ENCODE measurements at places on chromosomes 11 and 22.

DNA sequence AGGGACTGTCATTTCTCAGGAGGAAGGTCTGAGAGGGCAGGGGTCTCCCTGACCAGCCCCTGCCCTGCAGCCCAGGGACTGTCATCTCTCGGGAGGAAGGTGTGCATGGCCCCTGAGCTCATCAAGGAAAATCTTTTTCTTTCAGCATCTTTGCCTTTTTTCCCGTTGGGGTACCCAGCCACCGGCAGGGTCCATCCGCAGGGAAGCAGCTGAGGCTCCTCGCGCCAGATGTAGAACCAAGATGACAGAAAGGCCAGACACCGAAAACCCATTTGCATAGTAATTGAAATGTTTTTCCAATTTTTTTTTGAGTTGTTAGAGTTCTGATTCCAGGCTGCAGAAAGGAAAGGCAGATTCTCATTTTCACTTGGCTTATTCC, 613.9 kb downstream of the TBC1D22A start:
- DNase-seq, result no peak

DNA sequence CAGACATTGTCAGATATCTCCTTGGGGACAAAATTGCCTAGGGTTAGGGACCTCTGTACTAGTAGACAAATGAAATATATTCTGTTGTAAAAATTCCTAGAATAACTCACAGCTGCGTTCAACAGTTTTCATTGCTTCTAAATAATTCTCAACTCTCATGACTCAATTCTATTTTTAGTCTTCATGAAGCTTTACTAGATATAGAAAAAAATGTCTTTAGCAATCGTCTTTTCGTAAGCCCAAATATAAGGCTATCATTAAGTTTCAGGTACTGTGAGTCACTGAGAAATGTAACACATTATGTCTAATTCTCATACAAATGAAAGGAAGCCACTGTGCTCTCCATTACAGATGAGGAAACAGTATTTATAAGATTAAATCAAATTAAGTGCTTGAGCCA, 6.4 kb downstream of the MMP12 start:
- no peak for DNase-seq

- no peak for DNase-seq
Measured at GRCh38 chr11:126640186-126640585, 284.7 kb downstream of the ST3GAL4 start.

- no peak for DNase-seq
Measured at GRCh38 chr11:122226810-122227379, 110.9 kb upstream of the BLID start.

DNA sequence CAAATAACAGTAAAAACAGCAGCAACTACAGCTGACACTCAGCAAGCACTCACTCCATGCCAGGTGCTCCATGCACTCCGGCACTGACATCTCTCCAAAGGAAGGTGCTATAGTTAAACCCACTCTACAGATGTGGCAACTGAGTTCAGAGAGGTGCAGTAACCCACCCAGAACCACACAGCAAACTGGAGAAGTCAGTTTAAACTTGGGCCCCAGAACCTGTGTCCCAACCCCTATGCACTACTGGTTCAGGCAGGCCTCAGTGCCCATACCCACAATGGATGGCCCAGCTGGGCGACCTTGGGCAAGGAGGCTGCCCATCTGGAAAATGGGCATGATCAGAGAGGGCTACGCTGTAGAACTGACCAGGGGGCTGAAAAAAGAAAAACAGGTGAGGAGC, 26.4 kb upstream of the TCF20 start:
- no peak for DNase-seq

DNA sequence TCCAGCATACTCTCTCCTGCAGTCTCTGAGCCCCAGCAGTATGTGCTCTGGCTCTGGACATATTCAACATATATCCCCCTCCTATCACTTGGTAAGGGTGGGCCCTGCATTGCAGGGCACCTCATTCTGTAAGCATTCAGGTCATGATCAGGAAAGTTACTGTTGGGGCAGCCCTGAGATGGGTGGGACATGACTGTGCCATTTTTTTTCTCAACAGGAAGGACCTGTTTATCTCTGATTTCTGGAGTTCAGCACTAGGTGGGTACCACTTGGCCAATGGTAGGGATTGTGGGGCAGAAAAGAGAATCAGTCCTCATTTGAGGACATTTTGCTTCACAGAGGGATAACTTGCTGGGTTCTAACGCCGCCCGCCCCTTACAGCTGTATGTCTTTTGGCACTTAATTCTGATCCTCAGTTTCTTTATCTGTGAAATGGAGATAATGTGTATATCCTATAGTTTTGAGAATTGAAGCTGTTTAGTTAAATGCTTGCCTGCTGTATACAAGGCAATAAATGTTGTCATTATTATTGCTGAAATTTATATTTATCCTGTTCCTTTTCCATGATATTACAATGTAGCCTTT, 2.2 kb downstream of the SRRD start:
- DNase-seq, result no peak

GRCh38 chr11:8081591-8082250, 710 bp downstream of the TUB start:
- DNase-seq, result no peak

DNA sequence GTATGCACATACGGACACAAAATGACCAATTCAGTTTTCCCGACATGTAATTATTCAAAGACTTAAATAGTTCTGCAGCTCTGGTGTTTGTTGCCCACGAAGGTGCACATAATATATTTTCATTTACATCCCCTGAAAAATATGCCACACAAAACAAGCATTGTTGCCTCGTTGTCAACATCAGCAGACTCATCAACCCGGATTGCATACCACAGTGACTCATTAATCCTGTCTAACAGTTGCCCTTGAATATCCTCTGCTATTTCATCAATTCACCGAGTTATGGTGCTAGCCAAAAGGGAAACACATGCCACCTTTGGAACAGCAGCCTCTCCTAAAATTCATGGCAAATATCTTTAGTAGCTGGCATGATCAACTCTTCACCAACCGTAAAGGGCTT, 582.2 kb downstream of the LRRC4C start:
- DNase-seq, result no peak

DNA sequence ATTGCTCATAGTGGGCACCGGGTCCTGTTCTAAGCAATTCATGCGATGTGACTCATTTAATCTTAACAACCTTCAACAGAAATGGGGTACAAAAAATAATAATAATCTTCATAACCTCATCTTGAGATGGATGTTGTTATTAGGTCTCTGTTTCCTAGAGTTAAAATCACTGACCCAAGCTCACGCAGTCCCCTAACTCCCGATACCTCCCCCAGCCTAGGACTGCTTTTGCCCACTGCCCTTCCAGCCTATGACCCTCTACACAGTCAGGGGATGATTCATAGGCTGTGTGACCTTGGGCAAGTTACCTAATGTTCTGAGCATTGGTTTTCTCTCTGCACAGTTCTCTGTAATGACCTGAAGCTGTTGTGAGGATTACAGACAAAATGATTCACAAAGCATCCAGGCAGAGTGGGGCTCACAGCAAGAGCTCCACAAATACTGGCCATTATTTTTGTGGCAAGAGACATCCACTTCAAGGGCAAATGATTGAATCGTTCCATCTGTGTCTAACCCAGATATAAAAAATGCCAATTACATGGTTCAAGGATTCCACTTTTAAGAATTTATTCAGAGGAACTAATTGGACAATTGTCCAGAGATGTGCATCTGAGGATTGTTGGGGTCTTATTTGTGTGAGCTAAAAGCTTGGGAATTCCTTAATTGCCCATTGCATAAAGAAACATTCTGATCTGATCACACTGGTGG, 20.0 kb downstream of the MTFP1 start:
- no peak for DNase-seq

GRCh38 chr11:63494975-63495374, 4.0 kb upstream of the PLAAT5 start:
- no peak for DNase-seq

GRCh38 chr22:32991353-32992101, 66.7 kb downstream of the SYN3 start:
- DNase-seq, result no peak

- DNase-seq, result no peak
Measured at GRCh38 chr11:95796501-95796900, 6.2 kb downstream of the CEP57 start.

- no peak for DNase-seq
Measured at GRCh38 chr11:68022531-68022930, 8.0 kb upstream of the NDUFS8 start.

- DNase-seq, result no peak
Measured at GRCh38 chr11:46039990-46040389, 81.3 kb downstream of the PHF21A start.

DNA sequence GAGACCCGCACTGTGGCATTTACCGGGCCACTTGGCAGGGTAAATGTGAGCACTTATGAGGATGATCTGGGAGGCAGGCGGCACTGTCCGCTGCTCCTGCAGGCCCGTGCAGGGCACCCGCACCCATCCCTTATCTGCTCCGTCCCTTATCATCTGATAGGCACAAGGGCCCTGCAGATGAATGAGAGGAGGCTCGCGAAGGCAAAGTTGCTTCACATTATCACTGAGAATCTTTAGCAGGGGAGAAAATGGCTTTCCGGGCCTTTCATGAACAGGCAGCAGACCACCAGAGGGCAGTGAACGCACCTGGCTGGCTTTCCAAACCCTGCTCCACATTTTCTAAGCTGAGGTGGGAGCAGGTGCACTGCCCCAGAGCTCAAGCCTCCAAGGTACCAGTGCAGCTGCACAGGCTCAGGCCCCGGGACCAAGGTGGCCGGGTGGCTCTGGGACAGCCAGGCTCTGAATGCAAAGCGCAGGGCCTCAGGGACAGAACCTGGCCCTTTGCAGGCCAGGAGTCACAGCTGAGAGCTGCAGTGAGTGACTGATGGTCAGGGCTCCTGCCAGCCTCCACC, 165.6 kb downstream of the SHANK2 start:
- DNase-seq, result no peak

- DNase-seq, result no peak
Measured at GRCh38 chr11:121596195-121597155, 143.7 kb upstream of the SORL1-AS1 start.

DNA sequence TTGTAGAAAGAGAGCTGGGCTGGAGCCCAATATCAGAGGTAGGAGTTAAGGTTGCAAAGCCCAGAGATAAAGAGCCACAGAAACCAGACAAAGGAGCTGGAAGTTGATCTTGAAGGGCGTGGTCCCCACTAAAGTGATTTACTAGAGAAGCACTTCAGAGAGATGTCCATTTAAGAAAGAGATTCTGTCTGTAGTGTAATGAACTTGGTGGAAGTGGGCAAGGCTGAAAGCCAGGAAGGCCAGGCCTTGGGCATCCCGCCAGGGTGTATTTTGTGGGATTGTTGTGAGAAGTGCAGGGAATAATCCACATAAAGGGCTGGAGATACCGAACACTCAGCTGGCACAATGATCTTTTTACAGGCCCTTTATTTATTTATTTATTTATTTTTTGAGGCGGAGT, 1398.8 kb downstream of the TBC1D22A start:
- no peak for DNase-seq

- no peak for DNase-seq
Measured at GRCh38 chr11:83070044-83070701, 1.5 kb downstream of the RAB30 start.

All from stimulated activated CD8-positive, alpha-beta memory T cell treated with anti-CD3 and anti-CD28 coated beads, Interleukin-15, amount 100 ng/mL, for 1 hour (primary cell).